ENCODE measurements at places on chromosomes 2 and 18.

DNA sequence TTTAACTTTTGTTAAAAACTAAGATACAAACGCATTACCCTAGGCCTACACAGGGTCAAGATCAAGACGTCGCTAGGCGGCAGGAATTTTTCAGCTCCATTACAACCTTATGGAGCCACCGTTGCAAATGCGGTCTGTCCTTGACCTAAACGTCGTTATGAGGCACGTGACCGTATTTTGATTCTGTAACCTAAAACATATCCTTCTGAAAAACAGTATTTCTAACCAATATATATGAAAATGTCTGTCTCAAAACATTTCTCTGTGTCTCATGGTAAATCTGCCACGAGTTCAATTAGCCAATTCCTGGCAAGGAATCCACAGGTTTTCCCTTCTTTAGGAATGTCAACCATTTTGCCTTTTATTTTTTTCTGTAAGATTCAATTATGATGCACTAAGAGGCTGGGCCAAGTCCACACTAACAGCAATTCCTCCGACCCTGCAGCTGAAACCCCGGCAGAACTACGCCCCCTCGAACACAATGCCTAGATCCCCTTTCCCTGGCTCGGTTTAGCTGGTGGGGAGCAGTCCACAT, 1.7 kb downstream of the RTN4 start:
- DNase-seq, result no peak

DNA sequence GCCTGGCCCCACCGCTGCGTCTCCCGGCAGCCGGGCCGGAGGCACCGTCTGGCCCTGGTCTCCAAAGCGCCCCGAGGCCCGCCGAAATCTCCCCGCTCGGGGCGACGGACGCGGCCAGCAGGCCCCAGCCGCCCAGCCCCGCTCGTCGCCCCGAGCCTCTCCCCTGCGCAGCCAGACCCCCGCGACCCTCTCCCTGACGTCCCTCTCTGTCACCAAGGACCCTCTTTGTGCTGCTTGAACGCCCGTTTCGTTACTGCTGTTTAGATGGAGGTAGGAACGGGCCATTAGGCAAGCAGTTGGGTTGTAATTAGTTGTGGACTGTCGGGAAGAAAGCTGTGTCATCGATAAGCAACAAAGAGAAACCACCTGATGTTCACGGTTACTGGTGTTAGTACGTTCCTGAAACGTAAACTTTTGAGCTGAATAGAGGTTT, 686 bp downstream of the UBXN4 start:
- DNase-seq, result no peak

- DNase-seq, result no peak
Observed at GRCh38 chr18:63997606-63998005, 27.7 kb downstream of the SERPINB8 start.

GRCh38 chr2:26202981-26203490, 30.1 kb downstream of the GAREM2 start:
- DNase-seq, result no peak

DNA sequence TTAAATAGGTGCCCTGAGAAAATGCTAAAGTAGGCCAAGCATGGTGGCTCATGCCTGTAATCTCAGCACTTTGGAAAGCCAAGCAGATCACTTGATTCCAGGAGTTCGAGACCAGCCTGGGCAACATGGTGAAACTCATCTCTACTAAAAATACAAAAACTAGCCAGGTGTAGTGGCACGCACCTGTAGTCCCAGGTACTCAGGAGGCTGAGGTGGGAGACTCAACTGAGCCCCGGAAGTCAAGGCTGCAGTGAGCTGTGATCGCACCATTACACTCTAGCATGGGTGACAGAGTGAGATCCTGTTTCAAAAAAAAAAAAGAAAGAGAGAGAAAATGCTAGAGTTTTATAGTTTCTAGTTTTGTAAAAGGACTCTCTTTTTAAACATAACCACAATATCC, 12.0 kb downstream of the ANKRD44 start:
- DNase-seq, result no peak

GRCh38 chr2:28956415-28956826, 24.7 kb upstream of the TOGARAM2 start:
- no peak for DNase-seq

- DNase-seq, result no peak
Observed at GRCh38 chr18:48956356-48956755, 5.6 kb upstream of the SMAD7 start.

DNA sequence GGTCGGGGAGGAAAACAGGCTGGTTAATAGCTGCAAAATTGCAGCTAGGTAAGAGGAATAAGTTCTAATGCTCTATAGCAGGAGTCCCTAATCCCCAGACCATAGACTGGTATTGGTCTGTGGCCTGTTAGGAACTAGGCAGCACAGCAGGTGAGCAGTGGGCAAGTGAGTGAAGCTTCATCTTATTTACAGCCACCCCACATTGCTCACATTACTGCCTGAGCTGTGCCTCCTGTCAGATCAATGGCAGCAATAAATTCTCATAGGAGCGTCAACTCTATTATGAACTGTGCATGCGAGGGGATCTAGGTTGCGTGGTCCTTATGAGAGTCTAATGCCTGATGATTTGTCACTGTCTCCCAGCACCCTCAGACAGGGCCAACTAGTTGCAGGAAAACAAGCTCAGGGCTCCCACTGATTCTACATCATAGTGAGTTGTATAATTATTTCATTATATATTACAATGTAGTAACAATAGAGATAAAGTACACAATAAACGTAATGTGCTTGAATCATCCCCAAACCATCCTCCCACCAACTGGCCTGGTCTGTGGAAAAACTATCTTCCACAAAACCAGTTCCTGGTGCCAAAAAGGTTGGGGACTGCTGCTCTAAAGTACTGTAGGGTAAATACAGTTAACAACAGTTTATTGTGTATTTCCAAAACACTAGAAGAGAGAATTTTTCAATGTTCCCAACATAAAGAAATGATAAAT, 91.7 kb upstream of the TFCP2L1 start:
- no peak for DNase-seq

- DNase-seq, result no peak
Observed at GRCh38 chr2:11234309-11234708, 79.0 kb downstream of the SLC66A3 start.

- no peak for DNase-seq
Observed at GRCh38 chr18:45935591-45936335, 31.4 kb downstream of the EPG5 start.

DNA sequence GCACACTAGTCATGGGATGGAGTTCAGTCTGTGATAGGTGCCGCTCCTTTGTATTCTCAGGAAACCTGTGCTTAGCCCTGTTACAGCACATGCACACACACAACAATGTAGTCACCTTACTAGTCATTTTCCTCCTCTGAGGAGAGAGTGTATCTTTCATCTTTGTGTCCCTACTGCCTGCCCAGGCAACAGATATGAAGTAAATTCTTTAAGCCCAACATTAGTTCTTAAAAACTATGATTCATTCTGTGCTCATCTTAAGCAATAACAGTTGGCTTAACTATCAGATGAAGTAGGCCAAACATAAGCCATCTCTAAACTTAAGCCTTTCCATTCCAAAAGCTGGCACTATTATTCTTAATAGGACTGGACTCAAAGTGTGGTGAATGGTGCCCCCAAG, 186.5 kb downstream of the LNPK start:
- DNase-seq, result no peak

DNA sequence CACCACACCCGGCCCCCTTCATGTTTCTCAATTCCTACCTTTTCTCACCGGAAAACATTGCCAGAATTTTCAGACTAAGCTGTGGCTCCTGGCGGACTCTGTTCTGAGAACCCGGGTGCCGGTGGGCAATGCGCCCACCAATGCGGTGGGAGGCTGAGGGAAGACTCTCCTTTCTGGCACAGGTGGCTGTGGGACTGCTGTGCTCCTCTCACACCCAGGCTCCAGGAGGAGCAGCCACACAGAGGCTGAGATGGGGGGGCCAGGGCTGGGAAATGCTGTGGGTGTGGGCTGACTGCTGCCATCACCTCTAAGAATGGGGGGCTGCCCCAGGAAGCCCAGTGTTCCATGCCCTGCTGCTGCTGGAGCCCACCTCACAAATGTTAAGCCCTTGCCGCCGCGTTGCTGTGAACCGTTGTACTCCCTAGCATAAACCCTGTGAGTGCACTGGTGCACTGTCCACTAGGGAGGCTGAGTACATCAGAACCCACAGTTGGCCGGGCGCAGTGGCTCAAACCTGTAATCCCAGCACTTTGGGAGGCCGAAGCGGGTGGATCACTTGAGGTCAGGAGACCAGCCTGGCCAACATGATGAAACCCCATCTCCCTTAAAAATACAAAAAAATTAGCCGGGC, 152.6 kb downstream of the LDLRAD4 start:
- DNase-seq, result no peak

DNA sequence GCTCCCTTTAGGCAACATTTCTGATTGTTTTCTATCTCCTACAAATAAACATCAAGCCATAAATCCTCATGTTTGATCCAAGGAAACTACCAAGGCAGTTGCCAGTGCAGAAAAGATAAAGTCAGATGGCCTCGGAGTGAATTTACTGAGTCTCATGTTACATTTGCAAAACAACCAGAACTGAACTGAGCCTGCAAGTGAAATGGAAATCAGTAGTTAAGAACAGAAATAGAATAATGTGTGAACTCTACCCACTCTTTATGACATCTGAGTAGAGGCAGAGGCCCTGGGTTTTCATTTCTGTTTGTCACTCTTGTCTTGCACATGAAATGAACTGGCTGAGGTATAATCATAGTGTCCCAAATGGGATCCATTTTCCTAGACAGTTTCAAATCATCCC, 20.4 kb upstream of the DAPL1 start:
- no peak for DNase-seq

GRCh38 chr2:173571021-173571821, 216.5 kb downstream of the CDCA7 start:
- no peak for DNase-seq

GRCh38 chr2:9110893-9111569, 95.6 kb upstream of the ASAP2 start:
- no peak for DNase-seq

GRCh38 chr2:22497789-22498188, 887.2 kb upstream of the KLHL29 start:
- no peak for DNase-seq

DNA sequence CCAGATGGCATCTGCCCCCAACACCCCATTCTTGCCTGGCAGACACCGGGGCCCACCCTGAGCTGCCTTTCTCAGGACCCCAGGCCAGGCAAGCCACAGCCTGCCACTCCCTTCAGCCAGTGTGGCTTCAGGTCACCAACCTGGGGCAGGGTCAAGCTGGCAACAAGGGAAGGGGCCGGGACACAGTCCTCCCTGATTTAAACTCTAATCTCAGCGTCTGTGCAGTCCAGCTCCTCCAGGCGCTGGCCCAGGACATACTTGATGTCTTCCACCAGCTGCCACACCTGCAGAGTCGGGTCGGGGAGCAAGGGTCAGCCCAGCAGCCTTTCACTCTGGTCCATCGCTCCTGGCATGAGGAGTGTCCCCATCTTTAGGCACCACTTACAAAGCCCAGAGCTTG, 29.0 kb upstream of the ALPP start:
- DNase-seq, result no peak

DNA sequence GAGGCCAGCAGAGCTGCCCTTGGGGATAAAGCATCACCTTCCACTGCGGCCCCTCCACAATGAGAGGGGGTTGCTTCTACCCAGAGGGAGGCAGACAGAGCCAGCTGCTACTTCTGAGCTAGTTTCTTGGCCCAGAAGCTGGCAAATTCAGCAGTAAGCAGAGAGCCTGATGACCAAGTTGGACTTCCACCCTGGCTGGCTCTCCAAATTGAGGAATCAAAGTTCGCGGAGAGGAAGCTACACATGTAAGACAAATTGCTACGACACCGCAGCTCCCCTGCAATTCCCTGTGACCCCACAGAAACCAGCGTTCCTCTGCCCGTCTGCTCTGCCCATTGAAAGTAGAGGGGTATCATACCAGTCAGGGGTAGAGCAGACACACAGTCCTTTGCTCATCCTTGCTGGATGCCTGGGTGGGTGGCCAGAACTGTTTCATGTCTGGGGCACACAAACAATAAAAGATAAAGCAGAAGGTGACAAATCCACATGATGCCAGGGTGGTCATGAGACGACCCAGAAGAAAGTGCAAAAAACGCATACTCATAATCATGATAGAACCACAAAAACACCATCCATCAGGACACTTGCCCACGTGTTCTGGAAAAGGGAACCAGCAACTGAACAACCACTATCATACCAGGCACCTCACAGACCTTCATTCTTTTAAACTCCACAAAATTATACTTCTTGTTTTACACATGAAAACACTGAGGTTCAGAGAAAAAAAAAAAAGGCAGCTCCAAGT, 5.4 kb downstream of the TFCP2L1 start:
- no peak for DNase-seq

DNA sequence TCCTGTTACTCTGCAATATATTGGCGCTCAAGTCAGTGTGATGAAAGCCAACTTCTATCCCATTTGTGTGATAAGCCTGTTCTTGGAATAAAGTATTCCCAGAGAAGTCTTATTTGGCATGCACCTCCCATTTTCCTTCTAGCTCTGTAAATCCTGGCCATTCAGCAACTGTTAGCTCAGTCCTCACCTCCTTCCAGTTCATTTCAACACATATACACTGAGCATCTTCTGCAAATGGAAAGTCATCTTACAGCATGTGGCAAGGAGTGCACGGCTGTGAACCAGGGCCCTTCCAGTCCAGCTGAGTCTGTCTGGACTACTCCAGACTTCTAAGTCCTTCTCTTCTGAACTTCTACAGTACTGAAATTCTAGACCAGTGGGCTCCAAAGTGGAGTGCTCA, 53.1 kb downstream of the SPATS2L start:
- no peak for DNase-seq

- DNase-seq, result no peak
Observed at GRCh38 chr2:1613731-1614354, 130.5 kb downstream of the PXDN start.

GRCh38 chr18:62769216-62769615, 53.9 kb downstream of the PHLPP1 start:
- DNase-seq, result no peak

GRCh38 chr2:223930103-223930976, 14.8 kb downstream of the WDFY1 start:
- no peak for DNase-seq

- DNase-seq, result no peak
Observed at GRCh38 chr2:191818725-191819350, 28.1 kb downstream of the CAVIN2 start.

- no peak for DNase-seq
Observed at GRCh38 chr2:160429248-160430000, 64.2 kb downstream of the RBMS1 start.

- DNase-seq, result peak; percentile 45
Observed at GRCh38 chr2:25673300-25674076, at the start of gene DTNB. DTNB (minus strand) TSS chr2:25673577; CDS start chr2:25652660, 20,917 bp downstream.

- no peak for DNase-seq
Observed at GRCh38 chr2:198073253-198073652, 268.9 kb downstream of the PLCL1 start.

DNA sequence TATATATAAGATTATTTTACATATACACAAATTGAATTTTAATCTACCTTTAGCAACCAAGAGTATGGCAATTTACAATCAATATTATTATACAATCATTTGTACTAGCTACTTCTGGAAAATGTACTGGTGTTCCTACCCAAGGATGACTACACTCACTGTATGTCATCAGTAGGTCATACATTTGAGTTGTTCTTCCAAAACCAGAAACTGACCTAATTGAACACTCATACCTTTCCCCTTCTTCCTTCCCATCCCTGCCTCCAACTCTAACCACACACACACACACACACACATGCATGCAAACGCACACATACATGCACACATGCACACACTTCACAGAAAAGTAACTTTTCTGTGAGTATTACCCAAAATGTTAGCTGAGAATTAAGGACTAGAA, 8.2 kb upstream of the ERCC3 start:
- DNase-seq, result no peak

- no peak for DNase-seq
Observed at GRCh38 chr2:156666130-156666785, 230.1 kb downstream of the GPD2 start.

- DNase-seq, result no peak
Observed at GRCh38 chr2:36663851-36664695, 32.4 kb upstream of the VIT start.

GRCh38 chr2:16244153-16244965, 304.0 kb downstream of the MYCN start:
- no peak for DNase-seq
